Amniotic stem cell (primary cell): ENCODE measurements at places on chromosomes 11 and 22.

DNA sequence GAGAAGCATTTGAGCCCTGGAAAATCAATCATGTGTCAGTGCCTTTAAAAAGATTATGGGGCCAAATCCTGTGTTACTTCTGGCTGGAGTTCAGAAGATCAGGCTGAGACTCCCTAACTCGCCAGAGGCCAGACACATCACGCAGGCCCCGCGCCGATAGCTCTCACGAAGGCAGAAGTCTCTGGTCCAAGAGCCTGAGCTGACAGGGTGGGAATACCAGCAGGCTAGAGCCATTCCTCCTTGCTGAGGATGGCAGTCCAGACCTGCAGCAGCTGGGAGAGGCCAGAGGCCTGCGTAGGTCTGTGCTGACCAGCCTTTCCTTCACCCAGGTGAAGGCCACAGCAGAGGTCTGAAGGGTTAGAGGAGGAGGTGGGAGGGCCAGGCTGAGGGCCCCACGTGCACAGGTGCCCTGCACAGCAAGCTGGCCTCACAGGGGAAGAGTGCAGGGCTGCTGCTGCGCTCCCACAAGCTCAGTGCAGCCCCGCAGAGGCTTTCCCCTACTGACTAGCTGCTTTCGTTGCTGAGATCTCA, 52.9 kb downstream of the ST14 start:
- DNase-seq, result no peak

DNA sequence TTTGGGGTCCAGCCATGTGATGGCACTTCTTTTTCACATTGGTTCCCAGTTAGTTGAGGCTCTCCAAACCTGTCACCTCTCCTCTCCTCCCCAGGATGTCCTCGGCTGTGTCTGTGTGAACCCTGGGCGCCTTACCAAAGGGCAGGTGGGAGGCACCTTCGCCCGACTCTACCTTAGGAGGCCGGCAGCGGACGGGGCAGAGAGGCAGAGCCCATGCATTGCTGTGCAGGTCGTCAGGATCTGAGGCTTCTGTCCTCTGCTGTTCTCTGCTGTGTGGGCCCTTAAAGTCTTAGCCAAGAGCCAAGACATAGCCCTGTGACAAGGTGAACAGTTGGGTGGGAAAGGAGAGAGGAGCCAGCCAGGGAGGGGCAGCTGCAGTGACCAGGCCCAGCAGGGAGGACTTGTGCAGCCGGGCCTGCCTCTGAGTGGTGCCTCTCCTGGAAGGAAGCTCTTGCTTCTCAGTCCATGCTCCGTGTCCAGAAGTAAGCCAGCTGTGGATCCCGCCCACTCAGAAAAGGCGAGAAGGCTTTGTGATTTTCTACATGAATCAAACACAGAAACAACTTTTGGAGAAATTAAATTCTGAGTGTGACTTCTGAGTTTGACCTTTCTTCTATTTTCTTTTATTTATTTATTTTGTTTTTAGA, 17.5 kb upstream of the CDC42EP2 start:
- no peak for DNase-seq

DNA sequence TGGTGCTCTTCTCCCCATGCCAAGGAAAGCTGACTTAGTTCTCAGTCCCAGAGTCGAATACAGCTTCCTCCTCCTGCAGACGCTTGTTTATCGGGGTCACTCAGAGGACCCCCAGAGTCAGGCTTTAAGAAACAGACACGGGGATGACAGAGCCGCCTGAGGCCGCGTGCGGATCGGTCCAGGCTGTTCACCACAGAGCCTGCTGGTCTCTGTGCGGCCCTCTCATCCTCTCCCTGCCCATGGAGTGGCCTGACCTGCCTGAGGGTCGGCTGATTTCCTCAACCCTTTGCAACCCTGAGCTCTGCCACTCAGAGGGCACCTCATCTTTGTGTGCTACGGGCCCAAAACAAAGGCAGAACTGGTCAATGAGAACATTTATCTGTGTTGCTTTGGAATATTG, 2.1 kb downstream of the GAL start:
- no peak for DNase-seq

GRCh38 chr22:45276507-45277105, 8.1 kb upstream of the UPK3A start:
- no peak for DNase-seq

DNA sequence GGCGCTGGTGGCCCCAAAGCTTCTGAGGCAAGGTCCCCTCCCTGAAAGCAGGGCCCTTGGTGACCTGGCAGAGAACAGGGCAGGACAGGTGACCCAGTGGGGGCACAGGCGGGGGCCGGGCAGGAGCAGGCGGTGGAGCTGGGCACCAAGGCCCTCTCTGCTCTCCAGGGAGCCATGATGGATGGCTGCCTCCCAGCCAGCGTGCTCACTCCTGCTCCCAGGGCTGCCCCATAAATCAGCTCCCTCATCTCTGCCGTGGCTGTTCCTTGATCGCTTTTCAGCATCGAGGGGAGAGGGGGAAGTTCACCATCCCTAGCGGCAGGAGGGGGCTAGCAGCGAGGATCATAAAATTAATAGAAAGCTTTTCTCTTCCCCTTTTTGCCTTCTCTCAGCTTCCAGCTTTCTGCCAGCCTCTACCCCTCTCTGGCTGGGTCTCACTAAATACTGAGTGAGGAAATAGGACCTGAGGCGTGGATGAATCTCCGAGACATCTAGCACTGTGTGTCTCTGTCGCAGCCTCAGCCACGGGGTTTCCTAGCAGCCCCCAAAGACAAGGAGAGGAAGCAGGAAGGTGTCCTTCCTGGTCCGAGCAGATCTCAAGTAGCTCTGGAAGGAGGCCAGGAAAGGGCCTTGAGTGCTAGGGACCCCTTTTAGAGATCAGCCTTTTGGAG, 22.2 kb upstream of the ELFN2 start:
- no peak for DNase-seq

GRCh38 chr22:25407226-25407858, 157.1 kb upstream of the GRK3 start:
- DNase-seq, result no peak

GRCh38 chr11:106021181-106021966, 666 bp downstream of the MSANTD4 start:
- no peak for DNase-seq

- DNase-seq, result no peak
Observed at GRCh38 chr22:34427841-34428240, 507.6 kb upstream of the LARGE1 start.

DNA sequence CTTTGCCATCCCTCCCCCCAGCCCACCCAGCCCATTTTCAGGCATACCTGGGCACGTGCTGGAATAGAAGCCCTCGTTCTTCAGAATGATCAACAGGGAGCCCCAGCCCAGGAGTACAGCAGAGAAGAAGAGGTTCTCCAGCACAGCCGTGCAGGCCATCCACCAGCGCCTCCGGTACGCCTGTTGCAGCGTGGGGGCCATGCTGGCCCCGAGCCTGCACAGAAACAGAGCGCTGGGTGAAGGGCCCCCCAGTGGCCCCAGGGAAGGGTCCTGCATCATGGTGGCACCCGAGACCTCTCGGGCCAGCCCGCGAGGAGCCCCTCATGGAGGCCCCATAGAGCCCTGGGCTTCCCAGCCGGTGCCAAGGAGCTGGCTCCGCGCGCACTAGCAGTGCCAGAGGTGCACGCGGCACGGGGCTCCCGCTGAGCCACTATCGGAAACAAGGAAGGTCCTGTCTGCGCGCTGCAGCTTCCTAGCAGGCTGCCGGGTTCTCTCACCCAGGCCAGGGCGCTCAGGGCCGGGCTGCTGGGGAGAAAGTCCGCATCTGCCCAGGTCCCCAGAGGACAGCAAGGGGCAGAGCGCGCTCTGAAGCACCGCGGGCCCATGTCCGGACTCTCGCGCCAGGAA, 1.5 kb downstream of the SLC43A1 start:
- DNase-seq, result no peak

GRCh38 chr11:44036811-44037657, 10.7 kb upstream of the ACCSL start:
- peak; percentile 78 for DNase-seq

GRCh38 chr22:19879246-19879570, 24.5 kb upstream of the GNB1L start:
- no peak for DNase-seq

DNA sequence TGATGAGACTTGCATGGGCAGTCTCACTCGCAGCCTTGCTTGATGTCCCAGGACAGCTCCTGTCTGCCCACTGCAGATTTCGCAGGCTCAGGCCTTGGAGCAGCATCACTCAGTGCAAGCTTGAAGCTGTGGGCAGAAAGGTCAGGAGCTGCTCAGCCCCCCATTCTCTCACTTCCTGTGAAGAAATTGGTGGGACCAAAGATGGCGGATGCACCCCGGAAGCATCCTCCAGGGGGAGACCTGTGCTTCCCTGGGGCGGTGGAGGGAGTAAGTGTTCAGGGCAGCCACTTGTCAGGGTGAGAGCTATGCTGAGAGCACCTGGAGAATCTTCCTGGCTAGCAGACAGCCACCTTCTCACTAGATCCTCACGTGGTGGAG, 11.3 kb downstream of the PLAAT2 start:
- no peak for DNase-seq

DNA sequence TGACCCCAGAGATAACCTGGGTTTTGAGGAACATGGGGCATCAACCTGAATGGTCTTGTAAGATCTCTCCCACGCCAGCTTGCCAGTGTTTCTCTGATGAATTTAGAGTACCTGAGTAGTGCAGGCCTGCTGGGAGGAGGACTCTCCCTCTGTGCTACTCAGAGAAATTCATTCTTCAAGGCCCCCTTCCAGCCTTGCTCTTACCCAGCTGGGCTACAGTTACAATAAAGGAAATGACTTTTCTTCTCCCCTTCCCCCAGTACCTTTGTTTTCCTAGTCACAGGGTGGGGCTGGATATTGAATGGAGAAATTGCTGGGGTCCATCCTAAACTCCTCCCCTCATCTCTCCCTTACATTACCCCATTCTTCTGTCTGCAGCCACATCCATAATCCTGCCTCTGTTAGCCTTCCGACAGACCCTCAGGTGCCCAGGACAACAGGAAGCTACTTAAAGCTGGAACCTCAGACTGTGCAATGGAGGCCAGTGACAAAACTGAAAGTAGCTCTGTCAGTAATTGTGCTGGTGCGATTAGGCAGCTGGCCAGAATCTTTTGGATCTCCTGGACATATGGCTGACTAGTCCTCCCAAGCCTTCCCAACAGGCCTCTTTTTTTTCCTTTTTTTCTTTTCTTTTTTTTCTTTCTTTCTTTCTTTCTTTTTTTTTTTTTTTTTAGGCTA, 17.4 kb downstream of the LIMK2 start:
- no peak for DNase-seq
